ENCODE measurements at places on chromosomes 5 and 9.

DNA sequence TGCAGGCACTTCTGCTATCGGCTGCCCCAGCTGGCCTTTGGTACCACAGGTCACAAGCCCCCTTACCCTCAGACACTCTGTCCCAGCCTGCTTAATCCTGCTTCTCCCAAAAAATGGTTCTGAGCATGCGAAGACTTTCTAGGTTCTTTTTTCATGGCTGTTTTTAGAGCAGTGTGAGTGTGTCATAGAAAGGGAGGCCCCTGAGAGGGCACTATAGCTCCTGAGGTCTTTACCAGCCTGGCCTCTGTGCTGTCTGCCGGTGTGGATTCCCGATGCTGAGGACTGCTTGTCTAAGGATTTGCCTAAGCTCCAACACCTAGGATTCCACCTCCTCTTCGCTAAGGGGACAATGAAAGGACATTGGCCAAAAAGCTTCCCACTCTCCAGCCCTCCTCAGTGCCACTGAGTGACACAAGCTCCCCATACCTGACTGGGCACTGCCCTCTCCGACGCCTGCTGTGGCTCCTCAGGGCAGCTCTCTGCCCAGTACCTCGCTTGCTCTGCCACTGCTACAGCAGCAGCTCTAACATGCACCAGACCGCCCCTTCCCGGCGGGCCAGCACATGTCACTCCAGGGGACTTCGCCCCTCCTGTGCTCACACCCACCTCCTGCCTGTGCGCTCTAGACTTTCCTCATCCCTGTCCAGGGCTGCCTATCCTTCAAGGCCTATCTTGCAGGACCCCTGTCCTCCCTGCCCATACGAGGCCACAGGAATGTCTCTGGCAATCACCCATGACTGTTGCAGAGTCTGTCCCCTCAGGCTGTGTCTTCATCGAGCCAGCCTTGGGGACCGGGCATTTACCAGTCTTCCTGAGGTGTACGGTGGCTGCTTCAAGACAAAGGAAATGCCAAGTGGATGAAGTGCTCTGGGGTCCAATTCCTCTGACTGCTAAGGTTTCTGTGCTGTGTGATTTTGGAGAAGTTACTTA is 21.0 kb downstream of the MACROH2A1 start:
- no peak for DNase-seq

DNA sequence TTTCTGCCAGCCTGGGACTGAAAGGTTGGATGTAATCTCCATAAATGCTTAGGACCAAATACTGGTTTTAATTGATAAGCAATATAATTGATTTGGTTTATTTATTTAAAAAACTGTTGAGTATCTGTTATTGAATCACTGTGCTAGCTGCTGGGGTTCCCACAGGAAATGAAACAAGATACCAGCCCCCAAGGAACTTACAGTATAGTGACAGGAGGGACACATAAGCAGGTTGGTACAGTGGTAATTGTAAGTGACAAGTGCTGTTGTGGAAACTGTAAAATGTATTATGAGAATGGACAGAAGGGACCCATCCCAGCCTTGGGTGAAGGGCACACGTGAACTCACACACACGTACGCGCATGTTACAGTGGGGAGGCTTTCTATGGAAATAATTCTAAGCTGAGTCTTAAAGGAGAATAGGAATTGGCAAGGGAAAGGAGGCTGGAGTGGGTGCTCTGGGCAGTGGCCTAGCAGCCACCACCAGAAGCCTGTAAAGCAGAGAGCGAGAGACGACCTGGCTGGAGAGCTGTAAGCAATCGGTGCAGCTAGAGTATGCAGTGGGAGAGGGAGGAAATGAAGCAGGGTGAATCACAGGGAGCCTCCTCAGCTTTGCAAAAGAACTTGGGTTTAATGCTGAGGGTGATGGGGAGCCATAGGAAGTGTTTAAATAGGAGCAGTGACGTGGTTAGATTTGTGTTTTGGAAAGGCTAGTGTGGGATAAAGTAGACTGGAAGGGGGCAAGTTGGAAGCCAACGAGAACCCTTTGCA is 39.3 kb downstream of the GLRA1 start:
- DNase-seq = no peak

DNA sequence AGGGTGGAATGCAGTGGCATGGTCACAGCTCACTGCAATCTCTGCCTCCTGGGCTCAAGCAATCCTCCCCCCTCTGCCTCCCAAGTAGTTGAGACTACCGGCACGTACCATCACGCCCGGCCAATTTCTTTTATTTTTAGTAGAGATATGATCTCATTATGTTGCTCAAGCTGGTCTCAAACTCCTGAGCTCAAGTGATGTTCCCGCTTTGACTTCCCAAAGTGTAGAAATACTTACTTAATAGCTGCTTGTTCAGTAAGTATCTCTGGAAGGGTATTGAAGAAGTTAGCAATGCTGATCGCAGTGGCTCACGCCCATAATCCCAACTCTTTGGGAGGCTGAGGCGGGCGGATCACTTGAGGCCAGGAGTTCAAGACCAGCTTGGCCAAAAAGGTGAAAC is 35.7 kb upstream of the PLIN2 start:
- DNase-seq = peak; percentile 44

DNA sequence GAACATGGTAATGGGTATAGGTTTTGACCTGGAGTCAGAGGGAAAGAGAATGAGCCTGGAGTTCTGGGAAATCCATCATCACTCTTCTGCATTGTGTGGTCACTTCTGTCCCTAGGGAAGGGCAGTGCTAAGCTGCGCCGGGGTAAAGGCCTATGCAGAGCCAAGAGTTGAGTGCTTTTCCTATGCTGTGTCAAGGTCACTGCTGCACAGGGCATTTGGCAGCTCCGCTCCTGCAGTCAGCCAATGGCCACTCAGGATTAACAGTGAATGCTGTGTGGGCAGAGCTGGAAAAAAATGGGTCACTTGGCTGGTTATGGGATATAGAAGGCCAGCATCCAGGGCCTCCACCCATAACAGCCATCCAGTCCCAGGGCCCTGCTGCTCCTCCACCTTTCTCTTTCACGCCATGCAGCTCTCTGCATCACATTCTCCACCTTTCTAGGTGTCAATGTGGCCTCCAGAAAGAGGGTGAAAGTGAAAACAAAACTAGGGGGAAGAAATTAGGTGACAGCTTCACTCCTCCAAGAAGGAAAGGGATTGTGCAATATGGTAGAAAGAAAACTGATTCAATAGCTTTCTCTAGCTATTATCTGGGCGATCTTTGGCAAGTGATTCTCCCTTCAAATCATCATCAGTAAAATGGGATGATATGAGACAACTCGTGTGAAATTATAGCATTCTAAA is 279.3 kb upstream of the ANKRD55 start:
- no peak for DNase-seq

DNA sequence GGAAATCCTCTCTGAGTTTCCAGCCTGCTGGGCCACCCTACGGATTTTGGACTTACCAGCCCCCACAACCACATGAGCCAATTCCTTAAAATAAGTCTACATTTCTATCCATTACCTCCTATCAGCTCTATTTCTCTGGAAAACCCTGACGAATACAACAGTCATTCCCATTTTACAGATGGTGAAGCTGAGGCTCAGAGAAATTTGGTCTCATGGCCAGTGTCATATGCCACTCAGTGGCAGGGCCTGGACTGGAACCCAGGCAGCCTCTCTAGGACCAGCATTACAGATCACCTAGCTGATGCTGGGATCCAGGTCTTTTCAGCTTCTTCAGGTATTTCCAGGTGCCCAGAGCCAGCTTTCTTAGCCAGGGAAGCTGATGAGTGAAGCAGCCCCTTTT is 45.0 kb upstream of the SH3PXD2B start:
- no peak for DNase-seq

DNA sequence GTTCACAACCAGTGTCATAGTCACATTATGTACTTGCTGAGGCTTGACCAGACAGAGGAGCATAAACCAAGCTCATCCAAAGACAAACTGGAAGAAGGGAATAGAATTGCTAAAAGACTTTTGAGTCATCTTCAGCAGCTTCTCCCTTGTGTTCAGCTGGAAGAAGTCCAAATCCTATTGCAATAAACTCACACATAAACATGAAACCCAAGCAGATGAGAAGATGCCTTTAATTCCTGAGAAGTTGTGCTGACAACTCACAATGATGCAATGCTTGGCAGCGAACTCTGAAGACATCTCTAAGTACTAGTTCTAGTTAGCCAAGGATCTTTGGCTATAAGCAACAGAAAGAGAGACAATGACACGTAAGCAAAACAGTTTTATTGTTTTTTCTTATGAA is 642.1 kb downstream of the KCTD16 start:
- DNase-seq = no peak

- no peak for DNase-seq
These were observed 12.4 kb downstream of the MORN5 start for GRCh38 chr9:122172131-122172530.

- no peak for DNase-seq
These were observed 396.2 kb downstream of the ZSWIM6 start for GRCh38 chr5:61728287-61728686.

- DNase-seq = no peak
These were observed 1014.1 kb upstream of the NUDT12 start for GRCh38 chr5:104576677-104577076.

- peak; percentile 74 for DNase-seq
These were observed 138.9 kb upstream of the CDKN2B start for GRCh38 chr9:22147813-22148527.

DNA sequence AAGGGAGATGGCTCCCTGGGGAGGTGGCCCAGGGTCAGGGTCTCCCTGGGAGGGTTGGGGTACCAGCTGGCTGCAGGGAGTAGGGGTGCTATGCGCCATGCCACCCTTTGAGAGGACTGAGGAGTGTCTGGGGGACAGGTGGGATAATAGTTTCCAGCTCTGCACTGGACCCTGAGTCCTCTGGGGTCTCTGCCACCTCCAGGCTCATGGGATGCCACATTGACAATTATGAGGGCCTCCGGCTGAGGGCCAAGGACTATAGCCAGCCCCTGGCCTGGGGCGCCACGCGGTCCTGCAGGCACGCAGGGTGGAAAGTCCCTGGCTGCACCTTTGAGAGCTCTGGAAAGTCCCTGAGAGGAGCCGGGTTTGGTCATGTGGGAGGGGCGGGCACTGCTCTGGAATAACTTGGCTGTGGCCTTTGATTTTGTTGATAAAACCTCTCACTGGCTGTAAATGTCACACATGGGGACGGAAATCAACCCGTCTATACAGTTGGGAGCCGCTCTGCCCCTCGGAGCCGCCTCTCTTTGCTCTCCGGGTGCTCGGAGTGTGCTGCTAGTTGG is 16.0 kb downstream of the TRAF2 start:
- no peak for DNase-seq

- DNase-seq = no peak
These were observed 343.7 kb downstream of the EBF1 start for GRCh38 chr5:158755986-158756385.

GRCh38 chr9:136626066-136626725 is 36.5 kb upstream of the EGFL7 start:
- DNase-seq = no peak

DNA sequence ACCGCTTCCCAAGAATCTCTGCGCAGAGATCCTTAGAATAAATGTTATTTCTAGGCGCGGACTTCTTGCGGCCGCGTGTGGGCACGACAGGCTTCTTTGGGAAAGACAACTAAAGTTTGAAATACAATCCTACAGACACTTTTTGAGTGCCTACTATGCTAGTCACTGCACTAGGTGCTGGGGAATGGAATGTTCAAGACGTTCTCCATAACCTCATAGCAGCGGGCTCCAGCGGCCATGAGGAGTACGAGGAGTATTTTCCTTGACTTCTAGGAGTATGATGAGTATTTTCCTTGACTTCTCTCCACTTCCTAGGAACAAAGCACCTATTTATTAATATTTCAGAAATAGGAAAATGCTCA is 636 bp upstream of the PWWP2A start:
- DNase-seq = no peak

DNA sequence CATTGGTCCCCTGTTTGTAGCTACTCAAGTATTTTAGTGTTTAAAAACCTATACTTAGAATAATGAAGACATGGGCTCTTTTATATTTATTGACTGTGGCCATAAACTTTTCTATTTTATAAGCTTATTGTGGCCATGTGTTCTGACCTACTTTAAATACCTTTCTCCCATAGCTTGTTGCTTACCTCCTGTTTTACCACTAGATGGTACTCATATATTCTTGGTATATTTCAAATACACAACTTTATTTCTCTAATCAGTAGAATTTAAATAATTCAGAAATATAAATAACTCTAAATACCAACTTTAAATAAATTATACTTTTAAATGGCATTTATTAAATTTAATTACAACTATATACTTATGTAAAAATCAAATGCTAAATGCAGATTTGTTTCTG is 498.0 kb downstream of the PRDM9 start:
- DNase-seq = no peak

- DNase-seq = no peak
These were observed 284.1 kb downstream of the HCN1 start for GRCh38 chr5:45411971-45412612.

- no peak for DNase-seq
These were observed 26.1 kb downstream of the TNIP1 start for GRCh38 chr5:151054709-151055108.

DNA sequence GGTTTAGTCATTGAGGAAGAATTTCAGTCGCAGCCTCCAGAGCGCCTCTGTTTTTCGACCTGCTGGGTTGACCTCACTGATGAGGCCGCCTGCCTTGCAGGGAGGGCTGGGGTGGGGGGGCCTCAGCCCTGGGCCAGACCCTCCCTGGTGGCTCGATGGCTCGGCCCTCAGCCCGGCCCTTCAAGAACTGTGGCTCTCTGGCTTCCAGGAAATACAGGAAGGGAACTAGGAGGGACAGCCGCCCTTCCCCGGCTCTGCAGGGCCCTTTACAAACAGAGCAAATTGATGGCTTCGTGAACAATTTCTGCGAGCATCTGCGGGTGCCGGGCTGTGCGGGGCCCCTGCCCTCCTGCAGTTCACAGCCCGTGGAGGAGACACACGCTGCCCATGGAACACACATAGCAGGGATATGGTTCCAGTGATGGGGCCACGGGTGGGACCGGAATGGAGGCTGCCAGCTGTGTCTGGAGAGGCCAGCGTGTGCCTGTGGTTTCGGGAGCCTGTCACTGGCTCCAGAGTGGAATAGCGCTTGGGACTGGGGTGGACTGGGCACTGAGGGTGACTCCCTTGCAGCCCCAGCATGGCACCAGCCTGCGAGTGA is 39.6 kb downstream of the COL5A1 start:
- DNase-seq = no peak

DNA sequence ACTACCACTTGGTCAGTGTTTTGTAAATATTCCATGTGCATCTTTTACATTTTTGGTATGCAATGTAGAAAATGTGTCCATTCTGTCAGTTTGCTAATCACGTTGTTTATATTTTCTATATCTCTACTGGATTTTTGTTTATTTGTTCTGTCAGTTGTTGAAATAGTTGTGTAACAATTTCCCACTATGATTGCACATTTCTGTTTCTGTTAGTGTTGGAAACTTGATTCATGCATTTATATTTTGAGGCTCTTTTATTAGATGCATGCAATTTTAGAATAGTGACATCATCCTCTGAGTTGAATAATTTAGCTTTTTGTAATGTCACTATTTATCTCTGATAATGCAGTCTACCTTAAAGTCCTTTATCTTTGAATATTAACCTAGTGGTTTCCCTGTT is 25.8 kb upstream of the LECT2 start:
- no peak for DNase-seq

DNA sequence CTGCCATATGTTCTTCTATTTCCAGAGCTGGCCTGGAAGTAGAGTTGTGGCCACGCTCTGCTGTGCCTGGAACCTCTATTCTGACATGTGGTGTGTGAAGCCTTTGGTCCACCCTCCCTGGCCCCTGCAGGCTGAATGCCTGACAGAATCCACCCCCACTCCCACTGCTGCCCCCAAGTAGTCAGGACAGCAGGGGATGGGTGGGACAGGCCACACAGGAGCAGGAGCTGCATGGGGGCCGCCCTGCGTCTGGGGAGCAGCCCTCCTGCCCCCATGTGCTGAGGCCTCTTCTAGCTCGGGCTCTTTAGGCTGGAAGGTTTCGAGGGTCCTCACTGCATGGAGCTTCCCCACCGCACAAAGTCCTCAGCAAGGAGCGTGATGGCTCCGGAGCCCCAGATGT is 32.6 kb upstream of the IRX4 start:
- DNase-seq = no peak
